ENCODE measurements at places on chromosomes 4 and X.
A peak's percentile ranks its signal among the peaks of the same experiment; 100 is the strongest.

DNA sequence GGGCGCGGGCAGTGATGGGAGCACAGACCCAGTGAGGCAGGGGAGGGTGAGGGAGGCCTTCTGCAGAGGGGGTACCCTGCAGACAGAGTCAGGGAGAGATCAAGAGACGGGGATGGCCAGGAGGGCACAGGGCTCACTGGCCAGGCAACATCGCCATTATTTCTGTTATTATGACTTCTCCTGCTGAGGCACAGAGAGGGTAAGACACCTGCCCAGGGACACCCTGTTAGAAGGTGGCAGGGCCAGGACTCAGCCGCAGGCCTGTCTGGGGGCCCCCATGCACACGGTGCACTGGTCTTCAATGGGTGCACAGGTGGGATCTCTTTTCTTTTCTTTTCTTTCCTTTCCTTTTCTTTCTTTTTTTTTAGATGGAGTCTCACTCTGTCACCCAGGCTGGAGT is 15.8 kb downstream of the BLOC1S4 start:
- DNase-seq, result no peak

- DNase-seq, result no peak
Measured at GRCh38 chr4:18435781-18436180, 414.2 kb upstream of the LCORL start.

DNA sequence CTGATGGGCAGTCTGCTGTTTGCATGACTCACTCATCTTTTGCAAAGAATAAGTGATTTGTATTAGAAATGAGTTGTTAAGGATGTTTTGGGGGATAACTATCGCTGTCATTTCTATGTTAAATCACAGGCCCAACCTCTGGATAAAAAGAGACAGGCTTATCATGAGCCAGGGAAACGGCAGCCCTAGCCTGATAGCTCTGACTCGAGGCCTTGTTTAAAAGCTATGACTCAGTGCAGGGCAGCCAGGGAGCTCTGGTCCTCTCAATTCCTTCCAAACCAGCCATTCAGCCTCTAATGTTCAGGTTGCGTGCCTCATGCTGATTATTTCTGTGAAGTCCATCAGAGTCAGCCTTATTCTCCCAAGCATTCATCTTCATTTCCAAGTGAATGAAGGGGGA is 305.9 kb upstream of the HAND2 start:
- DNase-seq, result no peak

GRCh38 chrX:118156254-118156952 is 39.8 kb upstream of the KLHL13 start:
- no peak for DNase-seq

GRCh38 chr4:55159851-55160250 is 34.5 kb upstream of the KDR start:
- no peak for DNase-seq

DNA sequence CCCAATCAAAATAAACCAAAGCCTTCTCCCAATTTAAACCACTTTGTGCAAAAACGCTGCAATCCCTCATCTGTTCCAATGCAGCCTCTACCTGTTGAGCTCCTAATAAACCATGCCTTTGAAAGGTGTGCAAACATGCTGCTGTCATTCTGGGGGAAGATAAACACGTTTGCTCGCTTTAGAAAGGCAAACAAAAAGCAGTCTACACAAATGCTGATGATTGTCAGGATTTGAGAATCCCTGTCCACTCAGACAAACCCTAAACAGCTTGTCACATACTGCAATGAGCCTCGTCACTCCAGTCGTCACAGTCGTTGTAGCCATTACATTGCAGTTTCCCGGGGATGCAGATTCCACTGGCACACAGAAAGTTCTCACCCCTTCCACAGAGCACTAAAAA is 145.2 kb downstream of the CORIN start:
- DNase-seq, result no peak

- no peak for DNase-seq
Measured at GRCh38 chr4:53431052-53431451, 53.6 kb downstream of the FIP1L1 start.

DNA sequence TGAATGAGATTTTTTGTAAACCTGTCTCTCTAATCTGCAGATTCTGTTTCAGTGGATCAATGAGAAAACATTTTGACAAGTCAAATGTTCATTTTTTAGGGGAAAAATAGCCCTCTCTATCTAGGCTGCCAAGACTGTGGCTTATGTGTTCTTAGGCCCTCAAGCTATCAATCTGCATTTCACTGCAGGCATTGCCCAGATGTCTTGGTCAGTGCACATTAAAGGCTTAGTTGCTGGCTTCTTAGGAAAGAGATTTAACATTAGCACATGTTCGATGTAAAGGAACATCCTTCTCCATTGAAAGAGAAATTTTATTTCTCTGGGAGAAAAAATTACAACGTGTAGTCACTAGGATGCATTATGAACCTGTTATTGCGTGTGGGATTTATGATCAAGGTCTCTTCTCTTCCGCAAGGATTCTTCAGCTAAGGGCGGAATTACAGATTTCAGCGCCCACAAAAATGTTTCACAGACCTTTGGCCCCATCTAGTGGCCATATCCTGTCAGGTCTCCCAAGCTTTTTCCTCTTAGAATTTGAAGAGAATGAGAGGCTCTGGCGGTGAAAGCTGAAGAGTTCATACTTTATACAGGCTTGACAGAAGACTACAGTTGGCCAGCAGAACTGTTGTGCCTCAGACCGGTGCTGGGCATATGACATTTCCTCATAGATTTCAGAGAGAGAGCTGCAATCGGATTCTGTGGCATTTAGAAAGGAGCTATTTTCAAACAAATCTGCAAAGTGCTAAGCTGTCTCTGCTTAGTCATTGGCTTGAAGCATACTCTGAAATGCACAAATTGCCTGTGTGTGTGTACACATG is 144.6 kb upstream of the NOCT start:
- DNase-seq, result peak; percentile 11

Measured in stimulated activated CD8-positive, alpha-beta memory T cell treated with anti-CD3 and anti-CD28 coated beads, Interleukin-15, amount 100 ng/mL, for 1 hour (primary cell).